ENCODE measurements at places on chromosomes 7 and 10.
A peak's percentile ranks its signal among the peaks of the same experiment; 100 is the strongest.

DNA sequence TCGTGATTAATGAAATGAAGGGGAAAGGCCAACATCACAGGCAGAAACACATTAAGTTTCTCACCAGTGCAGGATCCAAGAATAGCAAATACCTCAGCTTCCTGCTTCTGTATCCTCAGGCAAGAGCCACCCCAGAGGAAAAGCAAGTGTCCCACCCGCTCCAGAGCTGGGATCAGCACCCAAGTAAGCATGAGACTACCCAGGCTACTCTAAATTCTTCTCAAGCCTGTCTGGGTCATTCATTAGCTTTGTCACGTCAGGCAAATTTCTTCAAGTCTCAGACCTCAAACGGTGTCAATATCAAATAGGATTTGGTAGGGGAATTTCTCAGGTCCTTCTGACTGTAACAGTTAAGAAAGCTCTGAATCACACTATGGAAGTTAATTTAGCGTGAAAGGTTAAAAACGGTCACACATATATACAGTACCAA is 59.0 kb downstream of the GNA12 start:
- no peak for DNase-seq

DNA sequence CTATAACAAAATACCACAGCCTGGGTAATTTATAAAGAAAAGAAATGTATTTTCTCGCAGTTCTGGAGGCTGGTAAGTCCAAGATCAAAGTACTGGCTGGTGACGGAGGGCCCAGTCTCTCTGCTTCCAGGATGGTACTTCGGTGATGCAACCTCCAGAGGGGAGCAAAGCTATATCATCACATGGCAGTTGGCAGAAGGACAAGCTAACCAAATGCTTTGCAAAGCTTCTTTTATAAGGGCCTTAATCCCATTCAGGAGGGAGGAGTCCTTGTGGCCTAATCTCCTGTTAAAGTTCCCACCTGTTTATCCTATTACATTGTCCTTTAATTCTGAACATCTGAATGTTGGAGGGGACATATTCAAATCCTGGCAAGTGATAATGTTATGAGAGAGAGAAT is 134.1 kb upstream of the SP4 start:
- no peak for DNase-seq

GRCh38 chr10:44378626-44379025 is 6.3 kb downstream of the CXCL12 start:
- DNase-seq: no peak

- no peak for DNase-seq
These were observed at the start of gene CHST3 for GRCh38 chr10:71964098-71964742. Gene CHST3, plus strand, starts transcription at chr10:71964395. Its CDS starts 41,448 bp downstream, at chr10:72005843.

GRCh38 chr10:73788864-73789658 is 3.7 kb downstream of the ZSWIM8 start:
- DNase-seq: no peak

GRCh38 chr10:119849031-119849789 is 23.4 kb downstream of the MCMBP start:
- DNase-seq: peak; percentile 32

DNA sequence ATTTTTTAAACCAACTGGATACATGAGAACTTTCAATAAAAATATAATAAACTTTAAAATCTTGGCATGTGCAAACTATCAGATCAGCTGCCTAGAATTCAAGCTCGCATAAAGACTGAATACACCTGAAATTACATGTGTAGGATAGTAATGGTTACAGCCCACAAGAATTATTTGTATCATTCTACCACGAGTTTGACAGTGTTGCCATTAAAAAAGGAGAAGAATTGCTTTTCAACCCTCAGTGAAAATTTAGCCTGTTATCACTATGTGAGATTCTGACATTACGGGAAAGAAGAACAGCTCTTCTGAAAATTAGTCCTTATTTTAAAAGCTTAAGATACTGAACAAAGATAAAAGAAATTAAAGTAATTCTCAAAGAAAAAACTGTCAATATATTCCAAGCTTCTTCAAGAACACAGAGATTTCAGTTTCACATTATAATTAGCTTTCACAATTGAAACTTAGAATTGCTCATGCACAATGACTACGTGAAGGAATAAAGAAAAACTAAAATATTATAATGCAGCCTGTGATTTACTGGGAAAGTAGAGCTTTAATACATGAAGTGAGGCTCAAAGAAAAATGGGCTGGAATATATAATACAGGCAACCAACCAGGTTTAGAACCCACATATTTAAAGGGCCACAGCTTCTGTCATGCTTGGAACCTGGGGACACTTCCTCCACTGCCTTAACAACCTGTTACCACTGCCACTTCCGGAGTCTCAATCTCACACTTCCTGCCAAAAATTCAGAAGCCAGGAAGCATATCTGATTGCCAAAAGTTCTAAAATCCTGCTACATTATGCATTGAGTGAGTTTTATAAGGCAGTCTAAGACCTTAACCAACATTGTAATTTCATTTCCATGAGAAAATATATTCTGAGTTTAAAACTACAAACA is 23.2 kb downstream of the TPK1 start:
- DNase-seq: no peak

- no peak for DNase-seq
These were observed 234.5 kb downstream of the PARD3 start for GRCh38 chr10:34580643-34581042.

GRCh38 chr10:62018131-62018911 is 116.8 kb downstream of the ARID5B start:
- DNase-seq: no peak

GRCh38 chr7:134640842-134641715 is 5.6 kb upstream of the BPGM start:
- no peak for DNase-seq

DNA sequence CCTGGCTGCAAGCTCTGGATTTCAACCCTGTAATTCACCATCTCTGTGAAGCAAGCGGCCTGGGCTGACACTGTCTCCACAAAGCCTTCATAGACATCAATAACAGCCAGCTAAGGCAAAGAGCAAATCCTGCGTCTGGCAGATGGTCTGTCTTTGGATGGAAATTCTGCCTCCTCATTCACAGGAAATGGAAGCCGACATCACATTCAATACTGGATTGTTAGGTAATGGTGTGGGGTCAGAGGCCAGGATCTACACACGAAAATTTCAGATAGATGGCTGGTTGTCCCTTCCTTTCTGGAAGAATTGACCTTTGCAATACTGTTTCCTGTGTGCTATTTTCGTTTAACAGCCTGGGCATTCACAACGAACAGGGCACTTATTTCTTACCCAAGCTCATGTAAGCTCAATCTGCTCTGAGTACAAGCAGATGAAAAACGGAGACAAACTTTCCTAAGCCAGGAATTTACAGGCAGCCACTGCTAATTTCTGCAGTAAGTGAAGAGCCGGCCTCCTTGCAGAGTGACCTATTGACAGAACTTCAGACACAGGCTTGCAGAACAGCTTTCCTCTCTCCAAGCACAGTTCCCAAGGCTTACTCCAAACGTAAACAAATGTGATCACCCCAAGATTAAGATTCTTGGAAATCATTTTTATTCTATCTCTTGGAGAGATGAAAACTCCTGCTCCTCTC is 3.1 kb upstream of the ADAM12 start:
- no peak for DNase-seq

DNA sequence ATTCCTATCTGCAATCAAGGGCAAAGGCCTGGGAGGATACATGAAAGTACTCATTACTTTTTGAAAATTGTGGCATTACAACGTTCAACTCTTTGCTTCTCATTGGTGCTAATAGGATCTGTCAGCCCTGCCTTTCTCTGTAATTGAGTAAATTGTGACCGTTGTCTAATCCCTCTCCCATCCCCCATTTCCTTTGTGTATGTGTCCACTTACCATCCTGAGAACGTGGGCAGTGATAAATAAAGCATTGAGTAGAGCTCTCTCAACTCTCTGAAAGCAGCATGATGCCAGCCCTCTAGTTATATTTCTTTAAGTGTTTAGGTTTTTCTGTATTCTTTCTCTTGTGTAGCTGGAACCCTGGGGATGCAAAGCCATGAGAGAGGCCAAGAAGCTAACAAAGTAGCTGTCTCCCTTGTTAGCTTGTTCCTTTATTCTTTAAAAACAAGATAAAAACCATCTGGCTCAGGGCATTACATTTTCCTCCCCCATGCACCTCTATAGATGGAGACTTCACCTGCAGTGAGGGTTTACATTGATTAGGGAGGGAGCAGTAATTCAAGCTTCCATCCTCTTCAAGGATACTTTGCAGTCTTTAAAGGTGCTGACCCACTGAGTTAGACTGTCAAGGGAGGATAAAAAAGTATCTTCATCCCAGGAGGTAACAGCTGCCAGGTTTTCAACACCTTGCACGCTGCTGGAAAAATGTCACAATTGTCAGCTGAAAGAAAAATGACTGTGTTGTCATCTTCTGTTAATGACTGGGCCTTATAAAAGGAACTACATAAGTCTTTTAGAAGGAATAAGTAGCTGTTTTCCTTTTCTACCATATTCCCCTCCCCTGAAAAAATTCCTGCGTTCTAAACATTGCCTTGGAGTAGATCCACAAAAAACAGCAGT is 112.3 kb downstream of the BTRC start:
- DNase-seq: no peak

- peak; percentile 19 for DNase-seq
These were observed 10.3 kb upstream of the OGDH start for GRCh38 chr7:44595934-44596635.

DNA sequence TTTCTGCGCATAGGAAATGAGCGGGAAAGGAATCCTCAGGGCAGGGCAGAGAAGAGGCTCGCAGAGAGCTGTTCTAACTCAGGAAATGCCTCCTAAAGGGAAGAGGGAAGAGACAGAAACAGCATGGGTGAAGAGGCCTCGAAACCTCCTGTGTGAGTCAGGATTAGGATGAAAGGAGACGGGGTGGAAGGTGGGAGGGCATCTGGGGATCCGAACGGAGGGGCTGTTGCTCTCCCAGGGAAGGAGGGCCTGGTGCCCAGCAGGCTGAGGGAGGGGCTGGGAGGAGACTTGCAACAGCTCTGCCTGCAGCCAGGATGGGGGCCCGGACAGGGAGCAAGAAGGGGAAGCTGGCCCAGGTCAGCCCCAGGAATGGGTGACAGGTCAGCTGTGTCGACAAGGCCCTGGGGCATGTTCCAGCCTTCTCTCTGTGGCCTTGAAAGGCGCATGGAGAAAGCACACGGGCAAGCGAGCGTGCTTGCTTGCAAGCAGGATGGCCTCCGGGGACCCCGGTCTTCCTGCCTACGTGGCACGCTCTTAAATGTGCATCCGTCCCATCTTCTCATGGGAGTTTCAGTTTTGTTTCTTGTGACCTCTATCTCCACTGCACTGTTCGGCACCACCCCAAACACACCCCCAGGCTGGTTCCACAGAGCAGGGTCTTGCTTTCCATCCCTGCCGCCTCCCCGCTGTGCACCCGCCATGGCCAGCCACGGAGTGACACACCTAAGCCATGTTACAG is 63.5 kb downstream of the HIPK2 start:
- no peak for DNase-seq

DNA sequence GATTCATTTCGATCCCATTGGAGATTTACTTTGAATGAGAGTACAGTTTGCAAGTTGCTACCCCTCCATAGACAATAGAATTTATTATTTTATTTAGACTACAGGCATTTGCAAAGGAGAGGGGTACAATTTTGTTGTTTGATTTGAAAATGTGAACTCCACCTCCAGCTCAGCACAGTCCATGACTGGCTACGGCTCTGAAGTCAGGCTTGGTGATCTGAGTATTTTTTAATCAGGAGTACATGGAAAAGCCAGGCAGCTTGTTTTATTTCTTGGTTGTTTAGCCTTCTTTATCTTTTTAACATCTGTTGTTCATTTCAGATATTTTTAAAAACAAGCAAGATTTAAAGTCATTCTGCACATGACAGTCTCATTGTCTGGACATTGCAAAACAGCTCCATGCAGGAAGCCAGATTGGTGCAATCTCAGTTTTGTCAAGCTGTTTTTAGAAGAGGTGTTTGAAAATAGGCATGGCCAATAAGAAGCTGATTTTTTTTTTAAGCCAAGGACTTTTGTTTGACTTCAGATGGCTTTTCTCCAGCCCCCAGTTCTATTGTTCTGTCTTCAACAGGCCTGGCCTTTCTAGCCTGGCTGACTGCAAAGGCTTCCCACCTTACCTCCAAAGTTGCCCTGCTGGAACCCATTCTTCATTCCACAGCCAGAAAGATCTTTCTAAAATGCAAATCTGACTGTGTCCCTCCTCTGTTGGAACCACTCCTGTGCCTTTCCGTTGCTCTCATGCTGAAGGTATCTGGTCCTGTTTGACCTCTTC is 12.2 kb downstream of the PLXDC2 start:
- DNase-seq: no peak

DNA sequence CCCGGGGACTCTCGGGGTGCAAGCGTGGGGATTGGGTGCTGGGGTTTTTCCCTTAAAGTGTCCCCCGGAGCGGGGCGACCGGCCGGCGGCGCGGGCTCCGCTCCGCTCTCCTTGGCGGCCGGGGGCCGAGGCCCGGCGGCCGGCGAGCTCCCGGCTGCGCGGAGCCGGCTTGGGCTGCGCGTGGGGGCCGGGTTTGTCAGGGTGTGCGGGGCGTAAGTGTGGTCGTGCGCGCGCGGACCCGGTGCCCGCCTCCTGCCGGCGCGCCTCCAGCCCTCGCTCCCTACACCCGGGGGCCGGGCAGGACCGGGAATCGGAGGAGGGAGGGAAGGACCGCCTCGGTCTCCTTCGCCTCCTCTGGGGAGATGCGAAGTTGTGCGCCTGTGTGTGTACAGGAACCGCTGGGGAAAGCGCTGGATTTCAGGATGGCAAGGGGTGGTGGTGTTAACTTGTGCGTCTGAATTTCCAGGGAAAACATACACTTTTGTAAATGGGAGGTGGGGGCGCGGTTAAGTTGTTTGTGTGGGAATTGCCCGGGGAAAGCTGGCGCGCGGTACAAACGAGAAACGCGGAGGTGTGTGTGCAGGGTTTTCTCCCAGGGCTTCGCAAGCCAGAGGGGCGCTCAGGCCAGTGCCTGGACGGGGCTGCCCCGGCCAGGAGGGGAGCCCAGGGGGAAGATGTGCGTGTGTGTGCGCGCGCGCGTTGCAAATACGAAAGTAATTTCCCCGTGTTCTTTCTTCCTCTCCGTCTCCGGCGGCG is 737 bp downstream of the ZMIZ1 start:
- peak; percentile 48 for DNase-seq

DNA sequence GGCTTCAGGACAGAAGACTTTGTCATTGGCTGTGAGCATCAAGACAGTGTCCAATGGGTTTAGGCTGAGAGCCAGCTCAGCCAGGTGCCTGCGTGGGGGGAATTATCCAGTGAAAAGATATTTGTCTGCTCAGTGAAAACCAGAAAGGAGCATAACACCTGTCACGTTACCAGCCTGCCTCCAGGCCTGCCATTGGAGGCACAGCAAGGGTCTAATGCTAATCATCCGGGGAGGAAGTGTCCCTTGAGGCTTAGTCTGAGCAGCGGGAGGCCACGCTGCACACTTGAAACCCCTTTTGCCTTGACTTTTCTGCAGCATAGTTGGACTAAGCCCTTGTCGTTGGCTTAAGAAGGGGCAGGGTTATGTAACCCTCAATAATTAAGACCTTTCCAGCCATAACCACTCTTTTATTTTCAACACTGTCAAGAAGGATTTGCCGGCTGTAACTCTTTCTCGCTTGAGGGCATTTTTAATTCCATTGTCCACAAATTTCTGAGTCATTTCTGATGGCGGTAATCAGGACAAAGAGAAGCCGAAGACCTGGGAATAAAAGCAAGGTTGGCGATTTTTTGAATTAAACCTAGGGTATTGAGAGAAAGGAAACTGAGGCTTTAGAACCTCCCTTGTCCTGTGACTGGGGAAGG is 639.6 kb upstream of the FOXK1 start:
- no peak for DNase-seq
